ENCODE measurements at places on chromosomes 13 and 19. TPM values are rescaled to one million over a fixed set of nuclear protein-coding genes. Genes with fewer than 3 reads are reported as not detected.

- no peak for DNase-seq
Observed at GRCh38 chr13:110359840-110360301, 52.8 kb downstream of the COL4A2 start.

DNA sequence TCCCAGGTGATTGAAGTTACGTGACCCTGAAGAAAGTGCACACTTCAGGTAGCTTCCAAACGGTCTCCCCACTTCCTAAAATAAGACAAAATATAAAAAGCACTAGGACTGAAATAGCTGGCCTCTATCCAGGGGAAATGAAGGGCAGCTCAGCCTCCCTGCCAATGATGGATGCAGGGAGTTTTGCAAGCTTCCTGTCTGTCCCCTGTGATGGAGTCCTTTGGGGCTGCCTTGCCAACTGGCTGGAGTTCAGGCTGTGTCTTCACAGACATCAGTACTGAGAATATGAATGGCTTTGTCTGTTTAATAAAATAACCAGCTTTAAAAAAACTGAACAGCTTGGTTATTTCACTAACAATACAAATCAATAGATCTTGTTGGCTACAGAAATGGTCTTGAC lies 101.4 kb upstream of the GPR12 start:
- no peak for DNase-seq

The SMAD9 gene
- polyA plus RNA-seq = 28.5 TPM

GRCh38 chr13:23921451-23921888 lies 24.2 kb upstream of the C1QTNF9B start:
- peak; percentile 59 for DNase-seq

The ZNF829 gene
- polyA plus RNA-seq = 6.8 TPM

DNA sequence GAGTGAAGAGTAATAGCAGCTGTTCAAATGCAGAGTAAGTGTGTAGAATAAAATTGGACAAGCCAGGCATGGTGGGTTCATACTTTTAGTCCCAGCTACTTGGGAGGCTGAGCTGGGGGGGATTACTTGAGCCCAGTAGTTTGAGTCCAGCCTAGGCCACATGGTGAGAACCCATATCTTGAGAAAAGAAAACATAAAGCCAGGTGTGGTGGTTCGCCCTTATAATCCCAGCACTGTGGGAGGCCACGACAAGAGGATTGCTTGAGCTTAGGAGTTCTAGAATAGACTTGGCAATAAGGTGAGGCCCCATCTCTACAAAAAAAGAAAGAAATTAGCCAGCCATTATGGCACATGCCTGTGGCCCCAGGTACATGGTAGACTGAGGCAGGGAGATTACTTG lies 1241.1 kb downstream of the UQCRFS1 start:
- no peak for DNase-seq

- DNase-seq = no peak
Observed at GRCh38 chr19:1265615-1266128, 3.5 kb upstream of the CIRBP start.

DNA sequence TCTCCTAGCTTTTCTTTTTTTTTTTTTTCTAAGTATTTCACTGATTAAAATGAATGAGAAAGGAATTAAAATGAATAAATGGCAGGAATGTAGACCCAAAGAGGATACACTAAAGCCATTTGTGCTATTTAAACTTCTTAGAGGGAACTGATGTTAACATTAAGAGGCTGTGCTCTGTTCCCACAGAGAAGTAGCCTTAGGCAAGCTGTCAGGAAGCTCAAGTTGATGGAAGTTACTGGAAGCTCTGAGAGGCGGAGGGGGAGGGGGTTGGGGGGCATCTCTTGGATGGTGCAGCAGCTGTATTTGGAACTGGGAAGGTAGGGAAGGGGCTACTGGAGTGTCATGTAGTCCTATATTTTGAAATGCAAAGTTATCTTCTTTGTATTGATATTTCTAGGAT lies 168.2 kb downstream of the DNAJC15 start:
- no peak for DNase-seq

GRCh38 chr13:92727118-92727517 lies 499.5 kb upstream of the GPC6 start:
- DNase-seq = no peak

The CYP4F8 gene
- not detected for polyA plus RNA-seq

GRCh38 chr19:2180881-2181632 lies 17.3 kb downstream of the DOT1L start:
- no peak for DNase-seq

The ZNF700 gene
- 25.3 TPM for polyA plus RNA-seq

GRCh38 chr19:30620354-30620753 lies 248.2 kb downstream of the ZNF536 start:
- DNase-seq = no peak

- no peak for DNase-seq
Observed at GRCh38 chr19:55377356-55378131, 918 bp downstream of the TMEM190 start.

The LINGO3 gene
- 0.11 TPM for polyA plus RNA-seq

DNA sequence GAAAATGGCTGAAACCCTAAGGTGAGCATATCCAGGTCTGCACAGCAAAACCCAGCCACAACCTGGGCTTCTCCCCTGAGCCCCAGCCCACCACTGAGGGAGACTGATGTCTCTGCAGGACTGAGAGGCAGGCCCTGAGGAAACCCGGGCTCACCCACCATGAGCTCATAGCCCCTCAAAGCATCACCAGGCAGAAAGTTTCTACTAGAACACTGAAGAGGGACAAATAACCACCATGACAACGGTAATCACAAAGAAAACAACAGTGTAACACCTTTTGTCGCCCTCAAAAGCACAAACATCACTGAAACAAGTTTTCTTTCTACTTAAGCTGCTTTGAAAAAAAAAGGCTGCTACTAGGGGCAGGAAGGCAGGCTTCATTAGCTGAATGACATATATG lies 29.8 kb downstream of the TSHZ3 start:
- DNase-seq = no peak

DNA sequence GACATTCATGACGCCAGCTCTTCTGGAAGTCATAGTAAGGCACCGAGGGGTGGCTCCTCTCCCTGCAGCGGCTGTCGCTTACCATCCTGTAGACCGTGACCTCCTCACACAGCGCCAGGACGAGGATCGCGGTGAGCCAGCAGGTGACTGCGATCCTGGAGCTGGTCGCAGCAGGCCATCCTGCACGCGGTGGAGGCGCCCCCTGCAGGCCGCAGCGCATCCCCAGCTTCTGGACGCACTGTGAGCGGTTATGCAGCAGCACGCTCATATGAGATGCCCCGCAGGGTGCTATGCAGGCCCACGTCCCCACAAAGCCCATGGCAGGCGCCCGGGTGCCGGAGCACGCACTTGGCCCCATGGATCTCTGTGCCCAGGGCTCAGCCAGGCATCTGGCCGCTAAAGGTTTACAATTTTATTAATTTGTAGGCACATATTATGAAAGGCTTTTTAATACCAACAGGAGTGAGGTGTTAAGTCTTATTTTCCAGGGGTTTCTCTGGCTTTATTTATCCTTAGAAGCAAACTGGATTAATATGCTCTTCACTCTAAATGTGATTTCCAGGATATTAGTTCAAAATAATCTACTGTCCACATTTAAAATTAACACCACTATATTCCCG lies 35.6 kb upstream of the PSPC1 start:
- peak; percentile 24 for DNase-seq

GRCh38 chr19:33755099-33756035 lies 41.3 kb upstream of the KCTD15 start:
- DNase-seq = no peak

- no peak for DNase-seq
Observed at GRCh38 chr19:38736036-38736412, 8.2 kb downstream of the CAPN12 start.

DNA sequence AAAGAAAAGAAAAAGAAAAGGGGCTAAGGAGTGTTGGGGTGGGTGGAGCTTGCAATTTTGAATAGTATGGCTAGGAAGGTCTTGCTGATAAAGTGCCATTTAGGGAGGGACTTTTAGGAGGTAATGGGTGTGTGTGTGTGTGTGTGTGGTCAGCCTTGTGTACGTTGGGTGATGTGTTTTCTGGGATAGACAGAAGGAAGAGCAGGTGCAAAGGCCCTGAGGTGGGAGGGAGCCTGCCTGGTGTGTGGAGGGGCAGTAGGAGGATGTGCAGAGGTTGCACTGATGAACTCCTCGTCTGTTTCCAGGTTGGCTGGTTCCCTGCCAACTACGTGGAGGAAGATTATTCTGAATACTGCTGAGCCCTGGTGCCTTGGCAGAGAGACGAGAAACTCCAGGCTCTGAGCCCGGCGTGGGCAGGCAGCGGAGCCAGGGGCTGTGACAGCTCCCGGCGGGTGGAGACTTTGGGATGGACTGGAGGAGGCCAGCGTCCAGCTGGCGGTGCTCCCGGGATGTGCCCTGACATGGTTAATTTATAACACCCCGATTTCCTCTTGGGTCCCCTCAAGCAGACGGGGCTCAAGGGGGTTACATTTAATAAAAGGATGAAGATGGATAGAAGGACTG lies 30.5 kb upstream of the ADGRE1 start:
- DNase-seq = no peak

The NTN5 gene
- 2.4 TPM for polyA plus RNA-seq

GRCh38 chr19:8536282-8536681 lies 22.3 kb upstream of the ZNF414 start:
- no peak for DNase-seq

- DNase-seq = peak; percentile 66
Observed at GRCh38 chr13:20495087-20496023, 30.3 kb downstream of the CRYL1 start.

The ARID3A gene
- polyA plus RNA-seq = 19.9 TPM

DNA sequence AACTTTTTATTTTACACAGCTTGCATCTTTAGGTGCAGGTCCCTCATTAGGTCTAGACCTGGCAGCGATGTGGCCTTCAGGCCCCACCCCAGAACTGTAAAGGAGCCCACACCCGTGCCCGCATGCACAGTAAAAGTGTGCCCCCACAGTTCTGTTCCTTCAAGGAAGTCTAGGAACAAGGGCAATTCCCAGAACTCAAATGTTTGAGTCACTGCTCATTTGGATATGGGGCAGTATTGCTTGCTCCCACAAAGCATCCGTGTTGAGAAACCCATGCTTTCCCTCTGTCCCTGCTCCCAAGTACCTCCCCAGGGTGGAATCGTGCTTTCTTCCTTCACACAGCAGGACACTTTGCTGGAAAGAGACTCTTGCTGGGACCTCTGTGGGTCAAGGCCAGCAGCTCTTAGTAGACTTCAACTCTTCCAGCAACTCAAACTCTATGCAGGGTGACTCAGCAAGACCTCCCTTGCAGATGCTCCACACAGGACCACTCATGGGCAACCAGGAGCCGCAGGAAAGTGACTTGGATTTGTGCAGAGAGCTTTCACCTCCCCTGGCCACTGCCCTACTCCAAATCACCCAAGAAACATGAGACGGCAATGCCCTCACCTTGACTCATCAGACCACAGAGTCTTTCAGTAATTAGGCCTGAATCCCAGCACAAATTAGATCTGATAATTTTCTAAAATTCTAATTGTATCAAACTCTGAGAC lies 12.3 kb downstream of the SLC7A1 start:
- DNase-seq = no peak

- no peak for DNase-seq
Observed at GRCh38 chr19:58346961-58347929, 6.0 kb downstream of the A1BG start.

The INSL3 gene
- polyA plus RNA-seq = 0.75 TPM

DNA sequence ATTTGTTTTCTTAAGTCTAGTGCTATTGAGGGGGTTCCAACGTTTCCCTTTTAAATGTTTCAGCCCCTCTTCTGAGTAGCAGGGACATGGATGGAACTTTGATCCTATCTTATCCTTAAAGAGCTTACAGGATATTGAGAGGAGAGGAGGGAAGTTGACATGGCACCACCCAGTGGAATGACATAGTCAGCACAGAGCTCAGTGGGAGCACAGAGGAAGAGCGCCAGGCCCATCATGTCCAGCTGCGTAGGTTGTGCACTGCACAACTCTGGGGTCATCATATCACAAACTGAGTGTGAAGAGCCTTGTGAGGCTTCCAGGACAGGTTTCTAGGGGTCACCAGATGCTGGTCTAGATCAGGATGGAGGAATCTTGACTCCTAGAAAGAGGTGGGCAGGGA lies 4.6 kb upstream of the CDC42EP5 start:
- no peak for DNase-seq

DNA sequence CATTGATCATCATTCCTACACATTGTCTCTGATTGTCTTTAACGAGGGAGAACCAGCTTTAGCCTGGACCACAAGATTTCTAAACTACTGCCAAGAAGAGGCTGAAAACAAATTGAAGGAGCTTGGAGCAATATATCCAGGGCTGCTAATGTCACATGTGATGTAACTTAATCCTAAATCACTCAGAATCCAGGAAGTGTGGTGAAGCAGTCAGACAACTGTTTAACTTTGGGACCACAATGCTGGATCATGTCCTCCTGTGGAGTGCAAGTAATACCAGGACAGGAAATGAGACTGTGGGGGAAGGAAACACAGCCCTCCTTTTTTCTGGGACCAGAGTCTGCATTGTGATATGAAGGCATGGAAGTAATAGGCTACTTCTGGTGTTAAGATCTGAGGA lies 430.2 kb downstream of the KCTD12 start:
- peak; percentile 11 for DNase-seq

DNA sequence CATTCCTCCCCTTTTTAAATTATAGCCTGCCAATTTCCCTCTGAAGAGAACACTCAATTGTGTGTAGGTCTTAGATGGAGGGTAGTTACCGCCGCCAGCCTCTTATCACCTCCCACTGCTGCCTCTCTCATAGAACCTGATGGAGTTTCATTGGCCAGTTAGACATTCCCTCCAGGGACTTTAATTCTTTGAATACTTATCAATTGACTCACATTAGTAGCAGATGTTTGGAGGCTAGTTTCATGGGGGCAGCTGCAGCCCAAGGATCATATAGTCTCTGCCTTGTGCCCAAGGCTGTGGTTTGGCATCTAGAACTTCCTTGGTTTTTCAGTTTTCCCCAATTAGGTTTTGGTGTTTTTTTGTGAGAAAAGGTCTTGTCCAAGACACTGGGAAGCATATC lies 318.9 kb upstream of the HTR2A start:
- DNase-seq = no peak

- DNase-seq = no peak
Observed at GRCh38 chr19:41709951-41710645, 1.7 kb downstream of the CEACAM5 start.

DNA sequence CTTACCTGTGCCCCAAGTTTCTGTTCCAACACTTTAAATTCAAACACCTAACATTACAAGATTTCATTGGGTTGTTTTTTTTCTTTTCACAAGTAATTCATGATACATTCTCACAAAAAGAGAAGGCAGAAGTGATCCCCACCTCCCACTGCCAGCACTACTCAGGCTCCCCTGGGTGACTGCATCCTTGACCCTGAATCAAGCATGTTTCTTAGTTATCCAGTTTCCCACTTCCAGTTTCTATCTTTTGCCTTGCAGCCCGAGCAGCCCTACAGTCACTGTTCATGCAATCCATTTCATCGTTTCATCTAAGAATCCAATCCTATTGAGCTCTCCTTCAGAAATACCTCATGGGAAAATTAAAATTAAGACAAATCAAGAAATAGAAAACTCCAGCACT lies 61.4 kb downstream of the RNASEH2B start:
- DNase-seq = no peak

DNA sequence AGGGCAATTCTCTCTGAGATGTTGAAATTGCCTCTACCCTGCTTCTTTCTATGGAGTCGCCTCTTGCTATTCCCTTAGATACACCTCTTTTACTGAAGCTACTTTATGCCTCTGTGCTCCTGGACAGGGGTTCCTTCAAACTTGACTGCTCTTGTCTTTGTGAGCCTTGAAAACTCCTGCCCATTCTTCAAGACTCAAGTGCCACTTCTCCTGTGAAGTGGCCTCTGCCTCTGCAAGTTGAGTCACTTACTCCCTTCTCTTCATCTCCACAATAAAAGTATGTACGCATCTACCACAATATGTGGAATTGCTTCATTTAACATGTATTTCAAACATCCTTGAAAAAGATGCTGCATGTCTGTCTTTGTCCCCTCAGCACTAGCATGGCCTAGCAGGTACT lies 66.0 kb upstream of the TPP2 start:
- no peak for DNase-seq
